ENCODE measurements at places on chromosomes 6 and 20.

DNA sequence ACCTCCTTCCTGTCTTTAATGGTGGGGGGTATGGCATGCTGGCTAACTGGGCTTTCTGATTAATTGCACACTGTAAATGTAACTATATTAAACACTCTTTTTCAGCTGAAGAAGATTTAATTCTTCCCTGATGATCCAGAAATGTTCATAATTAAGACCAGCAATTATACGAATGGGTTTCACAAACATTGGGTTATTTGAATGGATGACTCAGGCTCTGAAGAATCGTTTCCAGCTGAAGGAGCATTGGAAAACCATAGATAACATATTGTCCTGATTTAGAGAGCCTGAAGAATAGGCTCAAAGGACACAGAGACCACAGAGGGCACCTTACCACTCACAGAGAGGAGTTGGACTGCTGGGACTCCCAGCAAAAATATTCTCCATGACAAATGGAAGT, 130.7 kb upstream of the SSTR4 start:
- DNase-seq: no peak

- no peak for DNase-seq
These were observed 57.0 kb upstream of the BMP6 start for GRCh38 chr6:7668936-7669335.

- DNase-seq: peak; percentile 82
These were observed 171.0 kb upstream of the PRND start for GRCh38 chr20:4550740-4551139.

- DNase-seq: no peak
These were observed 86.8 kb downstream of the CLIC5 start for GRCh38 chr6:45928721-45929305.

DNA sequence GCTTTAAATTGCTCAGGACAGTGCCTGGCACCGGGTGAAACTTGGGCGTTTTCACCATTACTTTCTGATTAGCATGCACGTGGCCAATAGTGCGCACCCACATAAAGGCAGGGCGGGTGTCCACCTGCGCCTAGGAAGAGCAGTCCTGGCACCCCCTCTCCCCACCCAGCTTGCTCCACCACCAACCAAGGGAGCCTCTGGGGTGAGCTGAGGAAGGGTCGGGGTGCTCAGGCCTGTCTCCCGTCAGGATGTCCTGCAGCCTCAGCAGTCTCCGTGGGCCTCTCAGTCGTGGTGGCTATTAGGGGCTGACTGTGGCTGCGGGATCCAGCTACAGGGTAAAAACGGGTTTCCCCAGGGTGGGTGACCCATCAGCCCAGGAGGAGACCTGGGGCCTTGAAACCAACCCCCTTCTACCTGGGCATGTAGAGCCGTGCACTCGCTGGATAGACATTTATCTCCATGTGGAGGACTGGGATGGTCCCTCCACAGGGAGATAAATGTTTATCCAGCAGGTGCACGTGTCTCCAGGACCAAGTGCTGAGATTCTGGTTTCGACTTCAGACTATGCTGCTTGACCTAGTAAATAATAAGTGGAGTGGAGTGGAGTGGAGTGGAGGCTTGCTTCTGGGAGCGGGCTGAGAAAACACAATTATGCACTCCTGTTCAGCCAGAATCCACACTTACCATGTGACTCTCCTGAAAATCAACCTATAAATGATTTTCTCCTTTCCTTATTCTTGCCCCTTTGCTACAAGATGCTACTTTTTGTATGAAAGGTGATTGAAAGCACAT, 91.1 kb downstream of the ZDHHC14 start:
- no peak for DNase-seq

DNA sequence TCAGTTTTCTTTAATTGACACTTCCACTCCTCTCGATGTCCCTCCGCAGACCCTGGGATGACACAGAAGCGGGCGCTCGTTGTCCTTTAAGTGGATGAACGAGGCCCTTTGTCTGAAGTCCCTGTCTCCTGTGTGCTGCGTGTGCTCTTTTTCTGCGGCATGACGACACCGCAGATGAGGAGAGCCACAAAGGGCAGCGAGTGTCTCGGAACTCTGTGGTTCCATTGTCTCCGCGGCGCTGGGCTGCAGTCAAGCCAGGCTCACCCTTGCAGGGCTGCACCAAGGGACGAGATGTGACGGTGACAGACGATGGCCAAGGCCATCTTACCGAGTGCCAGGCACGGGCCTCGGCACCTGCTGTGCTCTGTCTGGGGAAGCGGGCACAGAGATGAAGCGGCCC, 10.6 kb downstream of the PRR18 start:
- no peak for DNase-seq

DNA sequence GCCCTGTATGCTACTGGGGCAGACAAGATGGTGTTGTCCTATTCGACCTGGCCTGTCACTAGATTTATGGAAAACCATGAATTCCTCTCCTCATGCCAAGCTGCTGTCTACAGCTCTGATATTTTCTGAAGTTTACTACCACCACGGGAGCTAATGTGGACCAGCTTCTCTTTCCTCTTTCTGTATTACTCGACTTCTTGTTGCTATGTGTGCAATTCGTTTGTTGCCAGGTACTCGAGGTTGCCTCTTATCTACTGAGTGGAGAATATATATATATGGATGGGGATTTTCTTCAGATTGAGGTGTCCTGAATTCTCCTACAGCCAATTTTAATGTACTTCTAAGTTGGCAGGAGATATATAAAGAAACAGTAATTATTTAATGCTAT, 34.7 kb downstream of the MAN1A1 start:
- no peak for DNase-seq

GRCh38 chr6:96794980-96795379, 42.3 kb downstream of the GPR63 start:
- no peak for DNase-seq

DNA sequence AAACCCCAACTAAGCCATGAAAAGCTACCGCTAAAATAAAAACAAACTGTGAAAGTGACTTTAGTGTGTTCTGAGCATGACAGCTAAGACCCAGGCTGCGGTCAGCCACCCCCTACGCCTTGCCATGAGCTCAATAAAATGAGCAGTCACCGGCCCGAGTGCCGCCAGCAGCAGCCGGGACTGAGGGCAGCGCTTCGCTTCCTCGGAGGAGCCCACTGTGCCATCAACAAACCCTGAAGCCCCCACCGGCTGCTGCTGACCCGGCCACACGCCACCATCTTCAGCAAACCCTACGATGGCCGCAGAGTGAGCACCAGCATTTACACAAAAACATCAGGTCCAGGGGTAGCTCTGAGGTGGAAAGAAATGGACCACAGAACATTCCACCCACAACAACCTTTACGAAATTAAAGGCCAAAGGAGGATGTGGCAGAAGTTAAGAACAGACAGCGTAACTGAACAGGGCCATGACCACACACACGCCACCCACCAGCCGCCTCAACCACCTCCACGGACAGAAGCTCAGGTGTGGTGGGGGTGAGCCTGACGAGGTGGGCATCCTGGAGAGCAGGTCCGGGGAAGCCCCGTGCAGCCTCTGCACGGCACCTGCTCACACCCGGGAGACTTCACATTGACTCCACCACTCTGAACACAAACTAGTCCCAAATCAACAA, 67.0 kb downstream of the THBS2 start:
- DNase-seq: no peak

GRCh38 chr6:67450641-67451040, 1184.4 kb upstream of the ADGRB3 start:
- DNase-seq: no peak

DNA sequence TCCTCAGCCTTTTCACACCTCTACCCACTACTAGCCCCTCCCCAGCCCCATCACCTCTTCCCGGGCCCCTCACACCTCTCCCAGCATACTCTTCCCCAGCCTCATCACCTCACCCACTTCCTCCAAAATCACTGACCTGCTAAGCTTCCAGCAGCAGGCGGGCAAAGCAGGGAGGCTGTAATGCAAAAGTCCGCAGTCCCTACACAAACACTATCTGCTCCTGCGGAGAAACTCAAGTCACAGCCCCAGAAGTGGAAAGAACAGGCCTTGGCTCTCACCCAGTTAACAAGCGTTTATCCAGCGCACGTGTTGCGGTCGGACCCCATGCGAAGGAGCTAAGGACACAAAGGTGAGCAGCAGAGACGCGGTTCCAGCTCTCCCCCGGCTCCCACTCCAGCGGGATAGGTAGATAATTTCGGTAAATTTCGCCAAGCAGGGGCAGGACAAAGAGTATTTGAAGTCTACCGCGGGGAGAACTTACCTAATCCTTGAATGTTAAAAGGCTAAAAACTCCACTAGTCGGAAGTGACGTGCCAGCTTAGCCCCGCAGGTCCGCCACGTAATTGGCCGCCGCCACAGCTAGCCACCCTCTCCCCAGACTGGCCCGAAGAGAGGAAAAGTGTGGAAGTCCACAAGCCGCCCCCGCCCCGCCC, 728 bp upstream of the TRIM39 start:
- peak; percentile 71 for DNase-seq

DNA sequence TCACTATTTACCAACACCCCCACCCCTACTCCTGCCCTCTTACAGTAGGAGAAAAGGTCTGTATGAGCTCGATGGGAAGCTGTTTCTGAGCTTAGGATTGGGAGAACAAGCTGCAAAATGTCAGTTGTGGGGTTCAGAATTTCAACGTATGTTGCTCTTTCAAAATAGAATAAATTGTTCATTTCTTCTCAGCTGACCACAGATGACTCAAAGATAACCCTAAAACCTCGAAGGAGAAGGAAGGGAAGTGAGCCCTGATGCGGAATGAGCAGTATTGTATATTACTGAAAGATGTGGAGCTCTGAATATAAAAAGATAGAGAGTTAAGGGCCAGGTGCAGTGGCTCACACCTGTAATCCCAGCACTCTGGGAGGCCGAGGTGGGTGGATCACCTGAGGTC, 35.9 kb upstream of the MYLIP start:
- no peak for DNase-seq

- DNase-seq: no peak
These were observed 10.7 kb downstream of the TRERF1 start for GRCh38 chr6:42440778-42441696.

DNA sequence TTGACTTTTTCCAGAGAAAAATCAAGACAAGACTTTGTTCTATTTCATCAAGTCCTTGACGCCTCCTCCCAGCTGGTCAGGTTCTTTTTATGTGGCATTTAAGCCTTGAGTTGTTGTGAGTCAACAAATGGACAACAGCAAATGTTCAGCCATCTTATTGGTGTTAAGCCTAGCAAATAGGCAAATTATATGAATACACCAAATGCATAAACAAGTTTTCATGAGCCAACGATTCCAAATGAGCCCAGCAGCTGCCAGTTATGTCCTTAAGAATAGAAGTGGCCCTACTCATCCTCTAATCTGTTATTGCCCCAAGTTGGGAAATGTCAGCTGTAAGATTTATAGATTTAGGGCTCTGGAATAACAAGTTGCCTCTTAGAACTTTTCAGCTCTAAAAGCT, 312.0 kb downstream of the SOX4 start:
- no peak for DNase-seq

GRCh38 chr20:53101992-53102760, 130.0 kb downstream of the TSHZ2 start:
- DNase-seq: no peak

DNA sequence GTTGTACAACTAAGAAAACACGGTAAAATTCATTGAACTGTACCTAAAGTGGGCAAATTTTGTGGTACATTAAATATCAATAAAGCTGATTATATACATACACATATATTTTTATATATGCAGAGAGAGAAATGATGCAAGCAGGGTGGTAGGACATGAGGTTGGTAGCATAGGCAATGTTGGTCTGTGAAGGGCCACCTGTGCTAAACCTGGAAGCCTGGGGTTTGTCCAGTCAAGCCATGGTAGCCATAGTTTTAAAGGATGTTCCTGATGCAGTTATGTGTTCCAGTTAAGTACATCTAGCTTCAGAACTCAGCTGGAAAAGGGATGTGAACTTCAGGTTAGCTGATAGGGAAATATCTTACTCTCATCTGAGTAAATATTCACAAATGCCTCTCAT, 60.1 kb downstream of the TRIM38 start:
- no peak for DNase-seq

DNA sequence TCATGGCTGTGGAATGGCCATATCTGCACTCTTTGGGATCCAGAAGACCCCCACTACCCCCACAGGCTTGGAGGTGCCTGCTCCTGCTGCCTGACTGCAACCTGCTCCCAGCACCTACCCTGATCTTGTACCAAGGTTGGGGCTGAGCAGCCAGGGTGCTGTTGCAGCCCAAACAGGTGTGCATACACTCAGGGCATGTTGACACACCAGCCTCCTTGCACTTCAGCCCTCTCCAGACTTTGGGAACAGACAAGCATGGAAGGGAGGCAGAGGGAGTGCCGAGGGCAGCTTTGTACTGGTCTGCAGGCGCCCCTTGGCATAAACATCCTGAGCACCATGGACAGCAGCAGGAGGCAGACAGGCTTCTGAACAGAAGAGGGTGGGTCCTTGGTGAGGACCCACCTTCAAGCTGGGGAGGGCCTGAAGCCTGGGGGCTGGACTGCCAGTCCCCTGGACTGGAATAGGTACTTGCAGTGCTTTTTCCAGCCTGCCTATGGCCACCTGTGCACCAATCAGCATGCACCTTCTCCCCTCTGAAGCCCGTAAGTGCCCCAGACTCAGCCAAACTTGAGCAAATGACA, 1675.8 kb downstream of the HACE1 start:
- DNase-seq: no peak

- no peak for DNase-seq
These were observed 537.4 kb upstream of the CHD6 start for GRCh38 chr20:42155586-42155985.

DNA sequence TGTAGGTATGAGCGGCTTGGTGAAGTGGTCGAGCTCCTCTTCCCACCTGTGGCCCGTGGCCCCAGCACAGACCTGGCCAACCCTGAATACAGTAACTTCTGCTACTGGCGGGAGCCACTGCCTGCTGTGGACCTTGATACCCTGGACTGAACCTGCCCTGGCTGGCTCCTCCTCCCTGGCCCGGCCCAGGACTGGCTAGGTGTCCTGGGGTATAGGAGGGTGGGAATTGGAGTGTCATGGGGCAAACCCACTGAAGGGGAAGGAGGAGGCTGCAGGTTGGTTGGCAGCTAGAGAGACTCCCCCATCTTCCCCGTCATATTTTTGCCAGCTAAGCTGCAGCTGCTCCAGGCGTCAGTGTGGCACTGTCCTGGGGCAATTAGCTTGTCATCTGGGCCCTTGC, 7.9 kb downstream of the EMILIN3 start:
- no peak for DNase-seq

- DNase-seq: no peak
These were observed 11.4 kb downstream of the FOXS1 start for GRCh38 chr20:31833931-31834521.

- peak; percentile 37 for DNase-seq
These were observed 1.2 kb downstream of the ABHD12 start for GRCh38 chr20:25389401-25389857.

DNA sequence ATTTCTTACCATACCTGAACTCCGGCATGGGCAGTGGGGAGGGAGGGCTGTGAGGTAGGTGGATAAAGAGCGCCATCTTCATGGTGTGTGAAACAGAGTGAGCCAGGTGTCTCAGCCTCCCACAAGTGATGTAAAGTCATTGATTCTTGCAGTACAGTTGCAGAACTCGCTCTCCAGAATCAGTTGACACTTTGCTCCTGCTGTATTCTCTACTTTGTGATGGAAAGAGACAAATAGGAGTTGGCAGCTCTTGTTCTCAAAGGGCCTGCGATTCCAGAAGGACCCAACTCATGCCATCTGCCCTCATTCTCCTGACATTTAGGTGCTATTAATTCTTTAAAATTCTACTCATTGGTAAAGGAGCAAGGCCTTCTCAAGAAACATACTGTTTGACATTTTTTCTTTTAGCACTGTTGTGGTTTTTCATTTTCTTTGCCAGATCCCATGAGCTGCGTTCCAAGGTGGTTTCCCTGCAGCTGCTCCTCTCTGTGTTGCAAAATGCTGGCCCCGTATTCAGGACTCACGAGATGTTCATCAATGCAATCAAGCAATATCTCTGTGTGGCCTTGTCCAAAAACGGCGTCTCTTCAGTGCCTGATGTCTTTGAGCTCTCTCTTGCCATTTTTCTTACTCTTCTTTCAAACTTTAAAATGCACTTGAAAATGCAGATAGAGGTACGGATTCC, 49.3 kb downstream of the ARFGEF2 start:
- DNase-seq: no peak

All from mammary epithelial cell (primary cell).